Fibroblast of villous mesenchyme (primary cell): ENCODE measurements at places on chromosomes 6 and 20. TPM values are rescaled to one million over a fixed set of nuclear protein-coding genes. Genes with fewer than 3 reads are reported as not detected.

DNA sequence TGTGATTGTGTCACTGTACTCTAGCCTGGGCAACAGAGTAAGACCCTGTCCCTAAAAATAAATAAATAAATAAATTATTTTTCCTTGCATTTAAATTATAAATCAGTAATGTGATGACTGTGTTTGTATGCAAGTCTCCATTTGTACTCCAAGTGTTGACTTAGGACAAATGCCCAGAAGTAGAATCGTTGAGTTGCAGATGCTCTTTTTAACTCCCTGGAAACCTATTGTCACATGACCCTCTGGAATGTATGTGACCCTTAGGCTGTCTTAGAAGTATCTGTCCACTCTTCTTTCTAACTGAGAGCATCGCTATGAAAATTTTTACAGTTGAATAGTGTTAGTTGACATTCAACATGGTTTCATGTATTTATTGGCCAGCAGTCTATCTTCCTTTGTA is 18.8 kb downstream of the OR2A4 start:
- no peak for DNase-seq

DNA sequence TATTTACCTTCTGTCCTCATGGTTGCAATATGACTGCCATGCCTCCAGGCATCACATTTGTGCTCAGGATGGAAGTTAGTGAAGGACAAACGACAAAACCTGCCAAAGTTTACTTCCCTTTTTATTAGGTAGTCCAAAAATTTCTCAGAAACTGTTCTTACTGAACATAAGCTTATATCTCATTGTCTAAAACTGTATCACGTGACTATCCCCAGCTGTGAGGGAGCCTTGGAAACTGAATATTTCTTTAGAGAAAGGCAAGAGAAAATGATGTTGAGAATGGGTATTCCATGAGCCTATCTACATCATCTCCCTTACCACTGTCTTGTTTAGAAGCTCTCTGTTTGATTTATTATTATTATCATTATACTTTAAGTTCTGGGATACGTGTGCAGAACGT is 303.6 kb upstream of the PRND start:
- DNase-seq, result no peak

The ARFGEF3 gene
- under 0.01 TPM in 2 replicates for total RNA-seq

- DNase-seq, result peak; percentile 37
Measured at GRCh38 chr6:128209771-128210170, 308.9 kb upstream of the THEMIS start.

The MCHR2 gene
- not detected in 2 replicates for total RNA-seq

The PHACTR2 gene
- total RNA-seq, result 51.4 and 62.5 TPM in 2 replicates

The RHAG gene
- not detected in 2 replicates for total RNA-seq

GRCh38 chr20:16147916-16148315 is 425.3 kb downstream of the KIF16B start:
- DNase-seq, result no peak

DNA sequence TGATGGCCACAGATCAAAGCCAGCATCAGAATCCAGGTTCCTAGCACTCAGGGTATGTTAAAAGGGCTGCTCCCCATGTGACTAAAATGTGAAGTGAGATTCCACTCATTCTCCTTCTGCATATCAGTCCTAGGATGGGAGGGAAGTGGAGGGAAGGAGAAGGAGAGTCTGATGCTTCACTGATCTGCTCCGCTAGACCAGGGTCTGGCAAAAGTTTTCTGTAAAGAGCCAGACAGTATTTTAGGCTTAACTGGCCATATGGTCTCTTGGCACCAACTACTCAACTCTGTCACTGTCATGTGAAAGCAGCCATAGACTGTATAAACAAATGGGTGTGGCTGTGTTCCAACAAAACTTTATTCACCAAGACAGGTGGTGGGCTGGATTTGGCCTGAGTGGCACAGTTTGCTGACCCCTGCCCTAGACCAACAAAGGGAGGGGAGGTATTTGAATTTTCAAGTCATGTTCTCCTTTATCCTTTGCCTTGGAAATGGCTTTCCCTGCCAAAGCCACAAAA is 22.6 kb downstream of the GHRH start:
- peak; percentile 44 for DNase-seq

- no peak for DNase-seq
Measured at GRCh38 chr20:35131934-35132333, 15.2 kb downstream of the EDEM2 start.

The TXLNB gene
- under 0.01 and 0.32 TPM in 2 replicates for total RNA-seq

The BANF2 gene
- not detected in 2 replicates for total RNA-seq

DNA sequence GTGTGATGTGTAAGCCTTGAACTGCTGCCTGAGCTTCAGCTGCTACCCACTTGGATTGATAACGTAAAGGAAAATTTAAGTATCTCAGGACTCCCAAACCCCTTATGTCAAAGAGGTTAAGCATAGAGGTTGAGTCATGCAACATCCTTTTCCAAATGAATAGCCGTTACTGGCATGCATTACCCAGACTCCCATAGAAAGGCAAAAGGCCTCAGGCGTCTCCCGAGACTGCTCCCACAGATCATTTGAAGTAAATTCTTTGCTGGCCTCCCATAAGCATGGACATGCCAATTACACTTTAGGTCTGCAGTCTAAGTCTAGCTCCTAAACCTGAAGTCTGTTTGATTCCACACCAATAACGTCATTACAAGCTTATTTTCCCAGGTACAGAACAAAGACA is 14.7 kb downstream of the IPCEF1 start:
- DNase-seq, result no peak

GRCh38 chr6:32950010-32950409 is 2.9 kb downstream of the HLA-DMA start:
- no peak for DNase-seq

- DNase-seq, result no peak
Measured at GRCh38 chr6:143197377-143197776, 136.7 kb downstream of the AIG1 start.

GRCh38 chr20:39269493-39270217 is 307.5 kb downstream of the DHX35 start:
- no peak for DNase-seq

The OVOL2 gene
- not detected in 2 replicates for total RNA-seq

DNA sequence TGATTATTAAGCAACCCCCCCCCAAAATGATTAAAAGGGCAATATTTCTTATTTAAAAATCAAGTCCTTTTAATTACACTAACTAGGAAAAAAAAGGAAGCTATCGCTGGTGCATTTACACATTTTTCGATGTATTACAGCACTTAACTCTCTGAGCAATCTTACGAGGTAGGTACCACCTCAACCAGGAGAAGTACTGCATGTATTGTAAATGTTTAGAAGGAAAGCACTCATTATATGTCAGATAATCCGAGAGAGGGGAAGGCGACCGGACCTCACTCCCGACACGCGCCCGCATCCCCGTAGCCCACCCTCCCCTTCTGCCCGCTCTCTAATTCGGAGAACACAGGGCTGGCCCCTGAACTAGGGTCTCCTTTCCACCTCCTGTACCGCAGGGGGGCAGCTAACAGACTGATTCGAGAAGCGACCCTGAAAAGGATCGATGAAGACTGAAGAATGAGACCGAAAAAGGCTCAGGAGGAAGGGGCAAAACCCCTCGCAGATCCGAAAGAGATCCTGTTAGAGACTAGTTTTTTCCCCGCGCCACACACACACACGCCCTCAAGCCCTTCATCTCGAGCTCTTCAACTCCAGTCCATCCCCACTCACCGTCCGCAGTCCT is 337 bp downstream of the ESF1 start:
- no peak for DNase-seq

DNA sequence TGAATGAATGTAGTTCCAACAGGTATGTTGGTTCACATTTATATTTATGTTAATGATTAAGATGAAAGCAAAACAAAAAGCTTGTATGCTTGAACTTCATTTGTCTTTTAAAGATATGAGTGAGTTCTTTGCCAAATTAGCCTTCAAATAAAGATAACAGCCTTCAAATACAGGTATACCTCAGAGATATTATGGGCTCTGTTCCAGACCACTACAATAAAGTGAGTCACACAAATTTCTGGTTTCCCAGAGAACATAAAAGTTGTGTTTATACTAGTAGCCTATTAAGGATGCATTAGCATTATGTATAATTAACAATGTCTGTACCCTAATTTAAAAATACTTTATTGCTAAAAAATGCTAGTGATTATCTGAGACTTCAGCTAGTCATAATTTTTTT is 245.3 kb upstream of the MAN1A1 start:
- DNase-seq, result no peak

- DNase-seq, result no peak
Measured at GRCh38 chr6:105817370-105817769, 268.8 kb upstream of the PRDM1 start.

- peak; percentile 86 for DNase-seq
Measured at GRCh38 chr6:150940941-150941340, 75.4 kb downstream of the MTHFD1L start.

- no peak for DNase-seq
Measured at GRCh38 chr20:46938434-46938833, 43.8 kb downstream of the EYA2 start.

DNA sequence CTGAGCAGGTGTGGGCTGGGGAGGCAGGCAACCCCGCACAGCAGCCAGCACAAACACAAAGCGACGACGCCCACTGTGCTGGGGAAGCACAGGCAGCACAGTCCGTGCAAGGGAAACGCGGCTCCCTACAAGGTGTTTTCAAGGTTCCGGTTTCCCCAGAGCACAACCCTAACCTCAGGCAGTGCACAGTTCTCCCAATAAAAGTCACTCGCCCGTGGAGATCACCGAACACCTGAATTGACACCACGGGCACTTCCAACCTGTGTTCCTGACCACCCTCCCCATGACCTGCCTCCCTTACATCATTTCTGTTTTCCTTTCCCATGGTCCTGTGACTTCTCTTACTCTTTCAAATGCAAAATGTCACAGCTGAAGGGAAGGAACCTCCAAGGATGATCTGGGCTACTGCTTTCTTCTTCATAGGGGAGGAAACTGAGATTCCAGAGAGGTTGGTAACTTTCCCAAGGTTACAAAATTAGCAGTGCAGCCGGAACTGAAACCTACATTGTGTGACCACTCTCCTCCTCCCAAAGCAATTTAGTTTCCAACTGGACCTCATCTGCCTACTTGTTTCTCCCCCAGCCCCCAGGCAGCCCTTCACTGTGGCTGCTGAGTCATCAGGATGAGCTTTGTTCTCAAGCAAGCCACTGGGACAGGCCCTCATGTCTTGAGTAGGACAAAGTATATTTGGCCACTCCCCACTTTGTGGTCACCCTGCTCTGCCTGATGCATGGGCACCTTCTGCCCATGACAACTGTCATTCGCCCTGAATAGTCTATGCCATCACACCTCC is 125.3 kb downstream of the ATXN1 start:
- peak; percentile 33 for DNase-seq

DNA sequence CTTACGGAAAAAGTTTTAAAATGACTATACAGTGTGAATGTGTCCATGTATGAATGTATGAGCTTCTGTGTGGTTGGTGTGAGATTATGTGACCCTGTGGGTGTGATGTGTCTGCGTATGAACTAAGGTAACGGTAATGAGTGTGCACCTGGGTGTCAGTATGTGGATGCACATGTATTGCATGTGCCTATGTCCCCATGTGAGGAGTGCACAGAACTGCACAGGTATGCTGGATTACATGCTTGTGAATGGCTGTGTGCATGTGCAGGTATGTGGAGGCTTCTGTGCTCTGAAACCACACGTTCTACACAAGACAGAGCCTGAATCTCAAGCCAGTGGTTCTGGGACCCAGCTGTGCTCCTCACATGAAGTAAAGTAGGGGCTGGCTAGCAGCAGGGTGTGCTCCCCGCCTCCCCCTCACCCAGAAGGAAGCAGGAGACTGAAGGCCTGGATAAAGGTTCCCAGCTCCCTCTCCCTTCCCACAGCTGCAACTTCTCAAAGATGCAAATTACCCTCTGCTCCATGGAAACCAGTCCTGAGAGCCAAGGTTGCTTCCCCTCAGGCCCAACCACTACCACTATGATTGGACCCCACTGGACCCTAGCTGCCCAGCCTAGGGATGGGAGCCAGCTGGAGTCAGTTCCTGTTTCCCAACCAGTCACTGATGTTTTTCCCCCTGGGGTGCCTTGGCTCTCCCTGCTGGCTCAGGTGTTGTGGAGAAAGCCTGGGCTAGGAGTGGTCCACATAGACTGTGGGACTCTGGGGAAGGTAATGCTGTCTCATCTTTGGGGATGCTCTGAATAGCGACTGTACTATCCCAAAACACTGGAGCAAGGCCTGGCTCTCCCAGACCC is 24.8 kb upstream of the SPDEF start:
- peak; percentile 39 for DNase-seq

GRCh38 chr20:49103647-49104364 is 57.7 kb downstream of the CSE1L start:
- DNase-seq, result no peak

The GINS1 gene
- total RNA-seq, result 7.4 and 13.8 TPM in 2 replicates

GRCh38 chr6:3379482-3380060 is 77.3 kb downstream of the SLC22A23 start:
- DNase-seq, result no peak

The BMP6 gene
- total RNA-seq, result under 0.01 and 1.7 TPM in 2 replicates

- DNase-seq, result no peak
Measured at GRCh38 chr6:93017626-93018025, 401.7 kb downstream of the EPHA7 start.

DNA sequence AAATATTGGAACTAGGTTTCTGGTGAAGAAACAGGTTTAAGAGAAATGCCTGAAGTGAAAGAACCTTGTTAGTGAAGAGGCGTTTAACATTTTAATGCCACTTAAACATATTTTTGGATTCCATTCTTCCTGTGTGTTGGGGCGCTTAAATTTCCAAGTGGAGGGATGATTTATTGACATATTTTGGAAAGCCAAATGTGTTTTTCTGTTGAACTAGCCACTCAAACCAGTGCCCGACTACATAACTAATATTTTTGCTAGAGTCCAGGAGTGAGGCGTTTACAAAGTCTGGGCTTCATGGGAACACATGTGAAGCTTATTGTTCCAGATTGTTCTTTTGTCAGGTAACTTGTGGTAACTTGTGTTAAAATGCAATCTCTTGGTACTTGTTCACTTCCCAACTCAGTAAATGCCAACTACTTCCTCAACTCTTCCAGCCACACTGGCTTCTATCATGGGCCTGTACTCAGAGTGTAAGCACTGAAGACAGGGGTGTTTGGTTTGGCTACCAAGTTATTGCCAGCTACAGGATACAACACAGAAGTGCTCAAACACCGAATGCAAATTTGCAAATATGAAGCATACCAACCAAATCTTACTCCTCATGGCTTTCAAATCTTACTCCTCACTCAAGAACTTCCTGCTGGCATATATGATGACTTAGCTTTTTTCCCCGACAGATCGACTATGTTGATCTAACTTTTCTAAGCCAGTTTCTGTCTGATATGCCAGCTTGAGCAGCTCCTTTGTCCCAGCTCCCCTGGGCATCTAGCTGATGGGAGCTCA is 2.0 kb upstream of the ZNFX1 start:
- DNase-seq, result no peak

- DNase-seq, result peak; percentile 85
Measured at GRCh38 chr6:13454286-13455221, 32.8 kb downstream of the GFOD1 start.

DNA sequence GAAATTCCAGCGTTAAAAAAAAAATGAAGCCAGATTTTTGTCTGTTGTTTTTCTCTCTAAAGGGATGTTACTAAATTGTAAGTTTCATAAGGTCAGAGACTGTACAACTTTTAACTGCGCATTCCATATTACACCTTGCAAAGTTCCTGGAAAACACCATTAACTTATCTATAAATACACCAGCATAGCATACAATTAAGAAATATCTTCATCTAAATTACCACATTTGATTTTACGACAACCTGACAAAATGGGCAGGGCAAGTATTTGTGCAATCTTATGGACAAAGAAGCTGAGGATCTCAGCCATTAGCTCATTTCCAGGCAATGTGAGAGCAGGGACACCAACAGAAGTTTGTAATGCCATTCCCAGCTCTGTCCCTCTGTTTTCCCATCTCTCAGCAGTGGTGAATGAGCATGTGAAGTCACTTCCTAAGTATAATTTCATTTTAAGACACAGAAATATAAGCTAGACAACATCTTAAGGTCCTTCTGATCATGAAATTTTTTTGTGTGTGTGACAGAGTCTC is 12.9 kb upstream of the GCM1 start:
- DNase-seq, result peak; percentile 34

- DNase-seq, result no peak
Measured at GRCh38 chr6:139695361-139695760, 320.9 kb upstream of the CITED2 start.
